ENCODE measurements at places on chromosomes 2 and 18.
A peak's percentile ranks its signal among the peaks of the same experiment; 100 is the strongest.

DNA sequence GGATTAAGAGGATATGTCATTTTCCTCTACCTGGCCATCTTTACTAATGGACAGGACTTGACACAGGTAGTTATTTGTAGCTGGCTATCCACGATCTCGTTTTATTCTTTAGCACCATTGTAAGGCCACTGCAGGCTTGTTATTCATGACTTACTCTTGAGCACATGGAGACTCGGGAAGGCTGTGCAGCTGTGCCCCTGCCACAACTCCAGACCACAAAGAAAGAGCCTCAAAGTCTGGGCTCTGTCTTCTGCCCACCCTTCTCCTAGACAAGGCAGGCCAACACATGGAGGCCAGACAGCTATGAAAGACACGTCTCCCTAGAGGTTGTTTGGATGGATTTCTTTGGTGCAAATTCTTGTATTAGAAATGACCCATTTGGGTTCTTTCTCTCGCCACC is 133.8 kb downstream of the NAPG start:
- no peak for DNase-seq

DNA sequence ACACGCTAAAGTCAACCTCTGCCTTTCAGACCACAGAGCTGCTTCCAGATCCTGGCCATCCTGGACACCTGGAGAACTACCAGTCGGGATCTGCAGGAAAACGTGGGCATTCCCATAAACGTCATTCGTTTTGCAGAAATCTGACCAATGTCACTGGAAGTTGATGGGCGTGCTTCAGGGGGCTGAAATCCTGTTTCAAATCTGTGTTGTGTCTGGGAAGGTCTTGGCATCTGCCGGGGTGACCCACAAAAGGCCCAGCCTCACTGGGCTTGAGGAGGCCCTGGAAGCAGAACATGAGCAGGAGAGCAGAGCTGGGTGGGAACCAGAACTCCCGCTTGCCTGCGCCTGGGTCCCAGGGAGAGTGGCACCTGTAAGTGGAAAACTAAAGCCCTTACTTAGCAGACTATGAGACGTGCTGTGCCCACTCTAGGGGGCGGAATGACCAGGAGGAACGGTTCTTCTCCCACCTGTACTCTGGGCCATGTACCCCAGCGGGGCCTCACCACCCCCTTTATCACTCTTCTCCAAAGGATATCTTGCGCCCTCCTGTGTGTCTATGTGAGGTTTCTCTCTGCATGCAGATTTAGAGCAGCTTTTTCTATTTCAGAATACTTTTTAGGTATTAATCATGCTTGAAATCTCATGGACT is 200.9 kb downstream of the FAM210A start:
- DNase-seq: no peak

- no peak for DNase-seq
Observed at GRCh38 chr2:237055386-237056100, 30.1 kb upstream of the COPS8 start.

GRCh38 chr2:238790126-238790832 is 57.6 kb upstream of the TWIST2 start:
- DNase-seq: no peak

- DNase-seq: no peak
Observed at GRCh38 chr2:24191156-24191555, 16.3 kb downstream of the FAM228A start.

- DNase-seq: no peak
Observed at GRCh38 chr2:126372406-126372805, 283.6 kb upstream of the GYPC start.

DNA sequence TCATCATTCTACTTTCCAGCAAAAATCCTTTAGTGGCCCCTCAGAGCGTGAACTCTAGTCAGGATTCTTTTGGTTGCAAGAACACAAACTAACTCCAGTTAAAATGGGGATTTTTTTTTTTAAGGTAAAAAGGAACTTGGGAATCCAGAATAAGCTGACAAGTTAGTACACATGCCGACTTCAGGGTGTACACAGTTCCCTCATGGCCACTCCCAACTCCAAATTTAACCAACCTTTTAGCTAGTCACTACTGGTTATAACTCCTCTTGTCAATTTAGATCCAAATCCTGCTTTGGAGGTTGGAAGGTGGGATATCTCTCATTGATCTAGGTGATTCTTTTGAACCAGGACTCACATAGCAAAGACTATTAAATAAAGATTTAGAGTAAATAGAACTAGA is 5.0 kb upstream of the PGAP1 start:
- DNase-seq: no peak

DNA sequence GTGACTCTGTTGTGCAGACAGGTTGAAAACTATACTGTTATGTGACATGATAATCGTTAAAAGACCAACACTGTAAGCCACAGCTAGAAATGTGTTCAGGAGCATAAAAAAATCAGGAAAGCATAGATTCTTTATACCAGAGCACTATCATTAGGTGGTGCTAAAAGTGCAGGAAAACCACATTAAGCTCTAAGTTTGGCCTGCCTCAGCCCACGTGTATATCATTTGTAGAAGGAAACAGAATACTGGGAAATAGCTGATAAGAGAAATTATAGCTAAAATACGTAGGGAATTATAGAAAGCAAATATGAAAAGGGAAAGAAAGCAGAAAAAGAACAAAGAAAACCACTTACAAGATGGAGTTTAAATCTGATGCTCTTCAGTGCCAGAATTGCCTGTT is 26.5 kb upstream of the C2orf74 start:
- peak; percentile 72 for DNase-seq

DNA sequence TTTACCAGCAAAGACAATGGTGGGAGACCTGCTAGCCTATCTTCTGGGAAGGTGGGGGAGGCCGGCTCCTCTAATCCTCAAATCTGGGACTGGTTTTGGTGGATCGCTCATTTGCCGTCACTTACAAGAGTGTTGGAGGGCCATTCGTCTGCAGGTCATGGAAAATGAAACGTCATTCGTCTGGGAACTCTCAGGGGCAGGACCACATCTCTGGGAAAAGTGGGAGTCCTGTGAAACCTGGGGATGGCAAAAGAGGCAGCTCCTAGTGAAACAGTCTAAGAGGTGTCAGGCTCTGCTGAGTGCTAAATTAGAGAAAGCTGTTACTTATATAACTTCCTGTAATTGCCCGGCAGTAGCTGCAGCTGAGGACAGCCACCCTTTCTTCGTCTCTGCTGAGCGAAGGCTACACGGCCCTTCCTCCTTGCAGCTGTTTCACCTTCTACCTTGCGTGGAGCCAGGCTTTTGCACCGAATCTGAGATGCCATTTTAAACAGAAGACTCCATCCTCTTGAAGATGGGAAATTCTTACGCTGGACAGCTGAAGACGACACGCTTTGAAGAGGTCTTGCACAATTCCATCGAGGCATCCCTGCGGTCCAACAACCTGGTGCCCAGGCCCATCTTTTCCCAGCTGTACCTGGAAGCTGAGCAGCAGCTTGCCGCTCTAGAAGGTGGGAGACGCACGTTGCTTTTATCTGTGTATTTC is 22.4 kb downstream of the GREB1 start:
- no peak for DNase-seq

Measured in amniotic epithelial cell (primary cell).